ENCODE measurements at places on chromosomes 5 and 9.

GRCh38 chr5:135319928-135320606 is 79.0 kb downstream of the MACROH2A1 start:
- no peak for DNase-seq

DNA sequence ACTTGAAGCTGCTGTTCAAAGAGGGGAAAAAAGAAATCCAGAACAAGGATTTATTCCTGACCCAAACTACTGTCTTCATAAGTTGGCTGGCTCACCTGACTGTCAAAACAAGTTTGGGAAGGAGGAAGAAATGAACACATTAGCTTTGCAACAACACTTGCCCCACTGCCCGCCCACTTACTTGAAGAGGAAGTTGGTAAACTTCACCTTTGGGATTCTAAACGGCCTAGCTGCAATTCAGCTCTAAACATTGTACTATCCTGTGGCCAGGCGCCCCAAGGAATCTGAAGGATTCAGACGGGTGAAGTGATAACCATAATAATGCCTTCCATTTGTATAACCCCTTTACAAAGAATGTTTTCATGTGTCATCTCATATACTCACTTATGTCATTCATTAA is 199.4 kb downstream of the ARRDC3 start:
- no peak for DNase-seq

GRCh38 chr5:158765407-158765806 is 334.3 kb downstream of the EBF1 start:
- DNase-seq, result no peak

DNA sequence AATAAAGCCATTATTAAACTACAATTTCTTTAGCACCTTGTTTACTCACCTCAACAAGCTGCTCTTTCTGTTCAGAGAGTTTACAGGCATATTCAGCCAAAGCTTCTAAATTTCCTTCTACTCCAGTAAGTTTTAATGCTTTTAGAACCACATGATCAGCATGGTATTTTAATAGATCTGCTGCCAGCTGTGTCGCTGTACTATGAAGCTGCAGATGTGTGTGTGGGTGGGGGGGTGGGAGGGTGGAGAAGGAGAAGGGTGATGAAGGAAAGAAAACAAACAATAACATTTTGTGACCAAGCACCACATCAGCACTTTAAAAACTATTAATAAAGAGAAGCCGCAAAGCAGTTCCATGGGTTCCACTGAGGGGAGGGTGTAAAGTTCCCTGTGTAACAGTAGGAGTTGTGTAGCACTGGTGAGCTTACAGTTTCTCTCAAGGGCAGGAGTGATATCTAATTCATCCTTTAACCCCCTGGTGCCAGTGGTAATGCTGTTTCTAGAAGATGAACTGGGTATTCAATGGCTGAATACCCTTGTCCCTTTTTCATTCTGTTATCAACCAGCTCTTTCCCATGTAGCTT is 38.5 kb downstream of the ABITRAM start:
- no peak for DNase-seq

DNA sequence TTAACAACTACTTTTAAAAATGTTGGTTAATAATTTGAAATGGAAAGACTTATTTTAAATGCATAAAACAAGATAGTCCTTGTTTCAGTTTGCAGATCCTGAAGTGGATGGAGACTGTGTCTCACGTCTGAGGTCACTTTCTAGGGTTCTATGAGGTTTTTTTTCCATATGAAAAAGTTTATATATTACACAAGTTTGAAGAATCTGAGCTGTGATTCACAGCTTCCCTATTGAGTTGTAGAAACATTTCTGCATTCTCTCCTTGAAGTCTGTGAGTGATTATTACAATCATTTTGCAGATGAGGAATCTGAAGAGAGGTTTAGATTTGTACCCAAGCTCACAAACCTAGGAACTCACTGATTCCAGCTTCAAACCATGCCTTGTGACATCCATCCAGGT is 442.5 kb upstream of the KLF4 start:
- DNase-seq, result no peak

- no peak for DNase-seq
These were observed 137.0 kb downstream of the MRPL36 start for GRCh38 chr5:1662559-1663085.

GRCh38 chr9:98075332-98075805 is 18.8 kb downstream of the NANS start:
- DNase-seq, result no peak
